Mucosa of gallbladder (tissue), 1 donor: ENCODE measurements at places on chromosomes 1 and 21.
A peak's percentile ranks its signal among the peaks of the same experiment; 100 is the strongest.

DNA sequence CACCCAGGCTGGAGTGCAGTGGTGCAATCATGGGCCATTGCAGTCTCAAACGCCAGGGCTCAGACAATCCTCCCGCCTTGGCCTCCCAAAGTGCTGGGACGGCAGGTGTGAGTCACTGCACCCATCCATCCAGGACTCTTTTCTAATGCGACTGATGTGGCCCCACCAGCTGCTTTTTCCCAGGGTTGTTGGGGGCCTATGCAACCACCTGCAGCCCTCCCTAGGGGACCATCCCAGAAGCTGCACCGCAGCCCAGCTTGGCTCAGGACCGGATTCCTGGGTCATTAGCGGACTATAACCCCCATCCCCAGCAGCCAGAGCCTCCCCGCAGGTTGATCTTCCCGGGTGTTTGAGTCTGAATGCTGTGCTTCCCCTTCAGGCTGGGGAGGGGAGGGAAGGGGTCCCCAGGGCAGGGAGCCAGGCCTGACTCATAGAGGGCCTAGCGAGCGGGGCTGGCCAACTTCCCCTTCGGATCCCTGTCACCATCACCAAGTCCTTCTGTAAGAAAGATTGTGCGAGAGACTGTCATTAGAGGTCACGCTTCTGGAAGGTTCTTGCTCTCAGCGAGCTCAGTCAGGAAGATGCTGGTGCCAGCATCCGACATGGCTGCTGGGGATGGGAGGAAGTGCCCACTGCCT, 108.7 kb upstream of the ACTRT2 start:
- no peak for DNase-seq

DNA sequence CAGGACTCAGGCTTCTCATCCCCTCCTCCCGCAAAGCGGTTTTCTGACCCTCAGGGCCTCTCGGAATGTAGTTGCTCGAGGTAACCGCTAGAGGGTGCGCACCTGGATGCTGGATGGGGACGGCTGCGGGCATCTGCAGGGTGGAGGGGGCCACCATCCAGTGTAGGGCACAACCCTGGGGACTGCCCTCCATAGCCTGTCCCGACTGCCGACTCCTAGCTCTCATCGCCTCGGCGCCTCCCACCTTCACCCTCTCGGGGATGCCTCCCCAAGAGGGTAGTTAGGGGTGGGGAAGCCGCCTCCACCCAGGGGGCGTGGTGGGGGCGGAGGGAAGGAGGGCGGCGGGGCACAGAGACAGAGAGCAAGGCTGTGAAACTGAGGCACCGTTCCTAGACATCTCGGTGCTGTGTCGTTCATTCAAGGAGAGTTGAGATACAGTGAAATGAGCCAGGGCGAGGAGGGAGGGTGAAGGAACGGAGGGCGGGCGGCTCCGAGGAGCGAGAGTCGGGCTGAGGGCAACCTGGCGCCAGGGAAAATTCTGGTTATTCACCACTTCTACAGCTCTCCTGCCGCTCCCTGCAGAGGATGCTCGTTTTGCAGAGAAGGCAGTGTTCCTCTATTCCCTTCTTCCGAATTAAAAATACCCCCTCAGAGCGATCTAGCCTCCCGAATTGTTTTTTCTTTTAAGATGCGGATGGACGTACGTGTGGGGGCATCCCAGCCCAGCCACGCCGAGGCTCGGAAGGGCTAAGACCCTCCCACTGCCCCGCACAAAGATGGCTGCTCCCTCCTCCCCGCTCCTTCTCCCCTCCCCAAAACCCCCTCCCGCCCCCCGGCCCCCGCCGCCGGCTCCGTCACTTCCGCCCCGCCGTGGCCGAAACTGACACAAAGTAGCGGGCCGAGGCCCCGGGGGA, at the start of gene ATP8B2:
Gene ATP8B2 (plus strand): TSS at position 857 of the 914 bp plus-strand sequence. CDS start 2,617 bp downstream, outside the sequence.
- DNase-seq = peak; percentile 71

DNA sequence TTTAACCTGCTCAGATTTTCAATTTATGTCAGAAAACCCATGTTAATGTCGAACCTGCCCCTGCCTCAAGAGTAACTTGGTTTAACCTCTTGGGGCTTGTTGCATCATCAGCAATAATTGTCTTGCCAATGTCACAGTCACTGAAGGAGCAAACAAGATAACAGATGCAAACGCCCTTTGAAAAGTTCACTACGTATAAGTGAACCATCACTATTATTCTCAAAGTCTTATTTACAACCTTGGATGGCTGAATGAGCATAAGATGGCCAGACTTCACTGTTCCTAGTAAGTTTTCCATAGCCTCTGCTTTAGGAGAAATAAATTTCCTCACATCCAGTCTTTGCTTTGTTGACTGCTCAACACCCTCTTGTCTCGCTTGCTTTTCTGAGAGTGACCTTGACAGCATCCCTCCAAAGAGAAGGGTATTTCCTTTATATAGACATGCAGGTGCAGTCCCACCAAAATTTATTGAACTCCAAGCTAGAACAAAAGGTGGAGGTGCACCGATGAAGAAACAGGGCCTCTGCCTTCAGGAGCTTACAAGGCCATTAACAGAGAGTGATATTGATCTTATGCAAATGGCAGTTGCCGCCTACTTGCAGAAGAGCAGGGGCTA, 749 bp upstream of the LRIG2 start:
- no peak for DNase-seq

GRCh38 chr1:12407050-12407961, 177.5 kb downstream of the VPS13D start:
- DNase-seq = peak; percentile 24

- no peak for DNase-seq
Observed at GRCh38 chr1:96981181-96981580, 259.6 kb downstream of the PTBP2 start.

DNA sequence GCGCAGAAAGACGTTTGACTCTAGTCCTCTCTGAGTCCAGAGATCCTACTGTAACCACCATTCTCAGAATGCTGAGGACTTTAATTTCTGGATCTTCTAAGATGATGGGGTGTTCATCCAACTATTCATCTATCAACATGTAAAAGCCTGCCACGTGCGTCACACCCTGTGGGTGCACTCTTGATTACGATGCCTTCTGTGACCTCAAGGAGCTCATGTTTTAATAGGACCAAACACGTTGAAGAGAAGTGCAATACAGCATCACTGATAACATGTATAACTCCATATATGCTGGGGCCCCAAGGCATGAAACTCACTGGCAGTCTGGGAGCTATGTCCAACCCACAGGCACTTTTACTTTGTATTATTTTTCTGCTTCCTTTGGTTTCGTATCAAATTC, 19.0 kb downstream of the KIAA0040 start:
- DNase-seq = no peak

- DNase-seq = no peak
Observed at GRCh38 chr21:14762734-14763694, 216.9 kb upstream of the SAMSN1 start.

DNA sequence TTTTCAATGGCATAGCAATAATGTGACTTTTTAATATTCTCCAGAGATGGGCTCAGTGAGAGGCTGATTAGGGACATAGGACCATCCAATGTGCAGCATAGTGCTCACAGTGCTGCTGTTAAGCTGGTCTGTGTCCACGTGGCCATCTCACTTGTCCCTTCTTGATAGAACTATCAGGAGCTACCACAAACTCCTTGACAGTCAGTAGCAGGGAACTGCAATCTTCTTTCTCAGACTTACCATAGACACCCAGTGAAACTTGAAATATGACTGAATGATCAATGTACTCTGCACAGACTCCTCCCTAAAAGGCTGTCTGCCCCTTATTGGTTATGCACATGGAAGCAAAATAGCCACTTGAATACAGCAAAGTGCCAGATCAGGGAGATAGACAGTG, 64.5 kb upstream of the WARS2 start:
- DNase-seq = no peak

DNA sequence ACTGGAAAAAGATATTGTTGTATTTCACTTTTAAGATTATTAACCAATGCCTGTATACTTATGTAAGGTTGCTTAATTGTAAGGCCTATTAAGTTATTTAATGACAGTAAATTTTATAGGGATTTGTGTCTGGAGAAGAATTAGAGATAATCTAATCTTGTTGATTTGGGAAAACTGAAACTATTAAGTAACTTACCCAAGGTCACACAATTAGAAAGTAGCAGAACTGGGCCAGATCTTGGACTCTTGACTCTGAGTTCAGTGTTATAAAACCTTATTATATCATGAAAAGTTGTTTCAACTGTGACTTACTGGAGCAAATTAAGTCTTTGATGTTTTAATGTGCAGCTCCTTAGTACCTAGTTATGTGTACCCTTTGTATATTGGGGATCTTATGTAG, 38.5 kb downstream of the CAMTA1 start:
- no peak for DNase-seq

- no peak for DNase-seq
Observed at GRCh38 chr1:180040034-180040433, 85.4 kb downstream of the CEP350 start.

DNA sequence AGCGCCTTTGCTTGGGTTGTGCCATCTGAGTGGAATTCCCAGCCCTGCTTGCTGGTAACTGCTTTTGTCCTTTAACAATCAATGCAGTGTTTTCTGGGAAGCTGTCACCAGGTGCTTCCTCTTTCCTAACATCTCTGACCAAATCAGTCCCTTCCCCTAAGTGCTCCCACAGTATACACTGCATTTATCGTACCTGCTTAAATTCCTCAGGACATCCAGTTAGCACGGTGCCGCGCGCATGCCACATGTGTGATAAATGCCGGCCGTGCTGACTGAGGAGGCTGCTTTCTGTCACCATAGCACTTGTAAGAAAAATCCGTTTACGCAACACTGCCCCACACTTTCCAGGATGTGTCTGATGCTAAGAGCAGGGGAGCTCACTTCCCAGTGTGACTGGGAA, 115.4 kb downstream of the BCAR3 start:
- no peak for DNase-seq

DNA sequence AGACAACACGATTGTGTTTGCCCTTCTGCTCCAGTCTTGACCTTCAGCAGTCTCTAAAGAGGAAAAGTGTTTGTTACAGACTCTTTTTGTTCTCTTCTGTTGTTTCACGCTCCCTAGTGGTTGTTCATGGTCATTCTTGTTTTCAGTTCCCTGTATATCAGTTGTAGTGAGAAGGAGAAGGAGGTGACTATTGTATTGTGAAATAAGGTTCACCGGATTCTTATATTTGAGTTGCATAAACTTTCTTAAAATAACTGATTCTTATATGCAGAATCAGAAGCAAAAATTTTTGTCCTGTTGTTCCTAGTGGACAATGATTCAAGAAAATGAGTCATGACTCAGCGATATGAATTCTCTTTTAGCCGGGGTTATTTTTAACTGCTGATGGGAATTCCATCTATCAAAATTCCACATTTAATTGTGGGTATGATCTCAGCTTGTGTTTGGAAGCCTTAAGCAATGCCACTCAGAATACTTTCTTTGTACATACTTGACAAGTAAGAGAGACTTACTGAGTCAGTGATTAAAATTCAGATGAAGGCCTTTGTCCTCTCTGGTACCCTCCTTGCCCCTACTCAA, 152.2 kb downstream of the CLEC20A start:
- no peak for DNase-seq

GRCh38 chr1:30111431-30111830, 612.0 kb downstream of the MATN1 start:
- peak; percentile 50 for DNase-seq

- DNase-seq = no peak
Observed at GRCh38 chr1:156358641-156359040, 10.4 kb upstream of the RHBG start.

GRCh38 chr1:8153961-8154360, 127.9 kb upstream of the ERRFI1 start:
- DNase-seq = no peak

GRCh38 chr1:13781228-13781627, 81.2 kb downstream of the PRDM2 start:
- no peak for DNase-seq

DNA sequence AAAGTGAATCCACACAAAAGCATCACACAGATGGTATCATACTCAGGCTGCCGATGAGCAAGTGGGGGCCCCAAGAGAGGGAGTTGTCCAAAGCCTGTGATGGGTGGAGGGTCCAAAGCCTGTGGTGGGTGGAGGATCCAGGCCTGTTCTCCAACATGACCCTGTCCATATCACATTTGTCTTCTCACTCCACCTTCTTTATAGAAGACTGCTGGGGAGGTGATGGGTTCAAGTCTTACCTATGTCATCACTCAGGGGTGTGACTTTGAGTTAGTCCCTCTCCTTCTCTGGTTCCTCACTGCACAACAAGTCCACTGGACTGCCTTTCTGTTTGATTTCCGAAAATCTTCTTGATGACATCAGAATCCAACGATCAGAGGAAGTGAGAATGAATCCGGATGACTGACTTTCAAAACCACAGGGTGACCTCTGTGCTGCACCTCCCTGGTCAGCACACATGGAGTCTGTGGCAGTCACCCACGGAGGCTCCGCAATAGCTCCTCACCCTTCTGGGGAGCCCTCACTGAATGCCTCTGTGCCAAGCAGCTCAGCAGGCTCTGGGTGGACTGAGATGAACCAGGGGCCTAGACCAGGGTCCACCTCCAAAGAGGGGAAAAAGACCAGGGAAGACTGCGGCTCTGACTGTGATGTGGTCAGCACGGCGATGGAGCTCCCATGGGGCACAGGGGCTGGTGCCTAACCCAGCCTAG, 166.8 kb downstream of the HIVEP3 start:
- no peak for DNase-seq

DNA sequence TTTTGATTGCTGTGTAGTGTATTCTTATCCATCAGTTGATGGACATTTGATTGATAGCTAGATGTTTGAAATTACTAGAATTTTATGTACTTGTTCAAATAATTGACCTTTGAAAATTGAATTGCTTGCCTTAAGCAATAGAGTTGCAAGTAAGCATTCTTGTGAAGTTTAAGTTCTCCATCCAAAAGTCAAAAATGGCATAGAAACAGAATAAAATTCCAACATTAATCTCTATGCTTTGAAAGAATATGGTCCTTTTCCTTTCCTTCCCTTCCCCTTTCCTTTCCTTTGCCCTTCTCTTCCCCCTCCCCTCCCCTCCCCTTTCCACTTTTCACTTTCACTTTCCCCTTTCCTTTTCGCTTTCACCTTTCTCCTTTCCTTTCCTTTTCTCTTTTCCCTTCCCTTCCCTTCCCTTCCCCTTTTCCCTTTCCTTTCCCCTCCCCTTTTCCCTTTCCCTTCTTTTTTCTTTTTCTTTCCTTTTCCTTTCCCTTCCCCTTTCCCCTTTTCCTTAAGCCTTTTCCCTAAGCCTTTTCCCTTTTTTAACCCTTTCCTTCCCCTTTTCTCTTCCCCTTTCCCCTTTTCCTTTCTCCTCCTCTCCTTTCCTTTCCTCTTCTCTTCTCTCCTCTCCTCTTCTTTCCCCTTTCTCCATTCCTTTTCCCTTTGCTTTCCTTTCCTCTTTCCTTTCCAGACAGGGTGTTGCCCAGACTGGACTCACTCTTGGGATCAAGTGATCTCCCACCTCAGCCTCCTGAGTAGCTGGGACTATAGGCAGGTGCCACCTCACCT, 67.4 kb downstream of the SASS6 start:
- no peak for DNase-seq

DNA sequence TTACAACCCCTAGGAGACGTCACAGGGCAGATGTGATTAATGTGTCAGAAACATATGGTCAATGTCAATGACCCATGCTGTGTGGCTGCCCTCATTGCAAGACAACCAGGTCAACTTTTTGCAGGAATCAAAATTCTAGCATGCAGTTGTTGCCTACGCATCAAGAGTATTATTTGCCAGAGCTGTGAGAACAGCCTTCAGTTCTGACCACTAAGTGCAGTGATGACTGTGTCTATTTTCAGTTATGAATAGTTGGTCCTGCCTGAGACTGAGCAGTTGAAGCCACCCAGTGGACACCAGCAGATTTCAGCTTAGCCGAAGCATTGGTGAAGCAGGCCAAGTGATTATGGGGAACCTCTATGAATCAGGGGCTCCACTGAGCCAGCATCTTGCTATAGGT, 47.3 kb downstream of the LYPLAL1 start:
- no peak for DNase-seq

- no peak for DNase-seq
Observed at GRCh38 chr1:169784102-169784501, 10.6 kb downstream of the METTL18 start.
